ENCODE measurements at places on chromosomes 2 and 18.

- DNase-seq: no peak
Observed at GRCh38 chr2:50858156-50858555, 173.8 kb downstream of the NRXN1 start.

- DNase-seq: no peak
Observed at GRCh38 chr2:232333361-232334135, 45.0 kb upstream of the ALPP start.

GRCh38 chr2:209314653-209315052 is 109.2 kb upstream of the MAP2 start:
- no peak for DNase-seq

DNA sequence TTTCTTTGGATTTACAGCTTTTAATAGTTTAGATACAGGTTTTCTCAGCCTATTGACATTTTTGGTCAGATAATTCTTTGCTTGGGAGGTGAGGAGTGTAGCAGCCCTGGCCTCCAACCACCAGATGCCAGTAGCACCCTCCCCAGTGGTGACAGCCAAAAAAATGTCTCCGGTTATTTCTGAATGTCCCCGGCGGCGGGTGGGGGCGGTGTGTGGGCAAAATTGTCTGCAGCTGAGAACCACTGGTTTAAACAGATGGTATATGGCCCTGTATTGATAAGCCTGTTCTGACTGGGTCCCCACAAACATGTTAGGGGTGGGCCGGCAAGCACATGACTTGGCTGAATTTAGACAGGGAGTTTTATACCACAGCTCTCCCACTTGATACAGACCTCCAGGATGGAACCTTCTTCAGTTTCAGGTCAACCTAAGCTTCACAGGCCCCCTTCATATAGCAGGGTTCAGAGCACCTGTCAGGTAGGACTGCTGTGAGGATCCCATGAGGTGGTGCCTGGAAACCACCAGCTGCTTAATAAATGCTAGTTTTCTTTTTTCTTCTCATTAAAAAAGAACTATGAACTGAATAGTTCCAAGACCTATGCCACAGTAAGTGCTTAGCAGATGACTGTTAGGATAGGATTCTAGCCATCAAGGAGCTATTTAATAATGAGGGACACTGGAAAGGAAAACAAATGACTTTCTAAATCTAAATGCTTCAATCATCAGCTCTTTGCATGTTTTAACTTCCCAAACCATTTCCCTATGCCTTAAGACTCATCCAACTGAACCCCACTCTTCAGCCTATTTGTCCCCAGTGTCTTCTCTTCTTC is 18.1 kb downstream of the LPIN2 start:
- DNase-seq: peak; percentile 60

DNA sequence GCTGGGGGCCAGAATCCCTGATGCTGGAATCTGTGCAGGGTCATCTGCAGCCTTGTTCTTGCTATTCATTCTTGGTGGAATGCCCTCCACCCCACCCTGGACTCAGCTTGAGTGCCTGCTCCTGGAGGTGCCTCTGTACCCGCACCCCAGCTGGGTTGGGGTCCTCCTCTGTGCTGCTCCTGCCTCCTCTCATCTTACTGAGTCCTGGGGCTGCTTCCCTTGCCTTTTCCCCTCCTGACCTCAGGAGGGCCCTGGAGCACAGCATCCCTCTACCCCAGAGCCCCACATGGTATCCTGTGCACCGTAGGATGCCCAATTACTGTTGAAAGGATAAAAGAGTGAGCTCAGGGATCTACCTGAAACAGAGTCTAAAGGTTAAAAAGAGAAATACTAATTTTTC is 81.6 kb downstream of the CIB4 start:
- DNase-seq: no peak

GRCh38 chr2:232901736-232902578 is 31.9 kb downstream of the SNORC start:
- no peak for DNase-seq

DNA sequence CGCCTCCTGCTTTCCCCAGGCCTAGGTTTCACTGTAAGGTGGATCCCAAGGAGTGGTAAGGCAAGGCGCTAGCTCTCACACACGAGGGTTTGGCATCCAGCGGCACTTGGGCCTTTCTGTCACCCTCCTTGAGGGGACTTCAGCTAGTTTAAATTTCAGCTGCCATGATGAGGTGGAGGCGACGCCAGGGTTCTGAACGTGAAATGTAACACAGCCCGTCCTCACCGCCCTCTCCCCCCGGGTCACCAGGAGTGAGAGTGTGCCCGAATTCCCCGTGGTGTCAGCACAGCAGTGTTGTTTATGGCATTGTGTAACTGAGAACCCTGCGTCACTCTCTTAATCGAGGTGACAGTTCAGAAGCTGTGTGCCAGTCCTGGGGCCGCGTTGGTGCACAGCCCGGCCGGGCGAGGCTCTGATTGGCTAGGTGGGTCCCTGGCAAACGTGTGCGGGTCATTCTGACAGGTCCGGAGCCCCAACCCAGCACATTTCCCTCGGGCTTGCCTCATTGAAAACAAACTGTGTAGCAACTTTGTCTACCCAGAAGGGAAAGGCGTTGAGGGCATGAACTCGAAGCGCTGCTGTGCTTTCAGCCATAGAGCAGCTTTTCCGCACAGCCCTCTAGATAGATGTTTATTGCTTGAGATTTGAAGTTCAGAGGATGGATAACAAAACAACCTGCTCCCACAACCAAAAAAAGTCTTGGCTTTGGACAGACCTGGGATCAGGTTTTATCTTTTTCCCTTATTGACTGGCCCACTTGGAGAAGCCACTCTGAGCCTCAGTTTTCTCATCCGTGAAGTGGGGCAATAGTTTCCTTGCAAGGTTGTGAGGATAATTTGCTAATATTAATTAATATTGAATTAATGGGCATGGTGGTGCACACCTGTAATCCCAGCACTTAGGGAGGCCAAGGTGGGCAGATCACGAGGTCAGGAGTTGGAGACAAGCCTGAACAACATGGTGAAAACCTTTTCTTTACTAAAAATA is 4.9 kb downstream of the CIDEA start:
- no peak for DNase-seq

GRCh38 chr2:142165790-142166189 is 35.0 kb upstream of the LRP1B start:
- DNase-seq: no peak

DNA sequence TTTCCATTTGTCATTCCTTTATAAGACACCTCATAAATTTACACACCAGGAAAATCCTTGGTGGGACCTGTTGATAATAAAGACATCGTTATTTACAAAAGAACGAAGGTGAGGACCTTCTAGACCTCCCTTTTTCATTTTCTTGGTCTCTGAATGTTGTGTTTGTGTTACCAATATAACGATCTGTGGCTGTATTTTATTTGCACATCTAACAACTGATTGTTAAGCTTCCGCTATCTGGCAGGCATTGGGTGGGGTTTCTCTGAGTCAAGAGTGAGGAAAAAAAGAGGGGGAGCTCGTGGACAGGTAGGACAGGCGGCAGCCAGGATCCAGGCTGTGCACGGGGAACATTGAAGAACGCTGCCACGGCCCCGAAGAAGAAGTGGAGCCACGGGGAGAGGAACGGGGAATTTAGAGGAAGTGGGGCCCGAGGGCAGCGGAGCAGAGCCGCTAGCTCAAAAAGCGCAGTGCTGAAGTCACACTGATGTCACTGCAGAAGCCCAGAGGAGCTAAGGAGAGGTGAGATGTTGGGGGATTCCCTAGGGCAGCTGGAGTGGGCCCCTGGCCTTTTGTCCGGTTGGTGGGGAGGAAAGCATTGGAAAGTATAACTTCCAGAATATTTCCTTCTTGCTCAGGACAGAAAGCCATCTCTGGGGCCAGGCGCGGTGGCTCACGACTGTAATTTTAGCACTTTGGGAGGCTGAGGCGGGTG is 20.9 kb upstream of the DNMT3A start:
- no peak for DNase-seq

DNA sequence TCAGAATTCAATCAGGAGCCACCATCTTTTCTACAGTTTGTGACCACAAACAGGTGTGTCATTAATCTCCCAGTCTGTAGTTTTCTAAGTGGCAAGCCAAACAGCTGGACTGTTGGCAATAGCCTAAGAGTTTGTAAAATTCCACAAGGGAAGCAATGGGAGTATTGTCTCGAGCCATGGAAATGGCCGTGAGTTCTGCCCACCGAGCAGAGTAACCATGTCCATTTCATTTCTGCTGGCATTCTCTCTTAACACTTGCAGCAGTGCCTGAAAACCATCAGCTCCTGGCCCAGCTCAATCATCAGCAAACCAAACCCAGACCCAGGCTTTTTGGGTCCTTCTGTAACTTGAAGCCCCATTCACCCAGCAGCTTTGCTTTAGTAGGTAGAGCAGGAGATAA is 387.8 kb upstream of the CDH7 start:
- no peak for DNase-seq

- no peak for DNase-seq
Observed at GRCh38 chr2:45765728-45766254, 114.3 kb downstream of the PRKCE start.

GRCh38 chr2:239152916-239153305 is 247.9 kb downstream of the HDAC4 start:
- no peak for DNase-seq

DNA sequence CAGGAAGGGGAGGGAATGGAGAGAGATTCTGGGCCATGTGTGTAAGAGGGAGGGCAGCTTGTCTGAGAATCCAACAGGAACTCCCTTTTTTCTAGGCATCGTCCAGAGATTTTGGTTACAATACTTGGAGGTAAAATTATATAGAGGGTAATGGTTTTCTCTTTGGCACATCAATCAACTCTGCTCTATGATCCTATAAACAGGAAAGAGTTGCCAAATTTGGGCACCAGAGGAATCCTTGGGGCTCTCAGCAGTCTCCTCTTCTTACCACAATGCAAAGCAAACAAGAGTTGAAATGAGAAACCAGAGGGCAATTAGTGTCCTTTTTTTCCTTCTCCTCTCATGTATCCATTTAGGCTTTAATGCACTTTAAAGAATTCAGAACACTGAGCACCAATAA is 243.4 kb downstream of the SLC8A1 start:
- no peak for DNase-seq

DNA sequence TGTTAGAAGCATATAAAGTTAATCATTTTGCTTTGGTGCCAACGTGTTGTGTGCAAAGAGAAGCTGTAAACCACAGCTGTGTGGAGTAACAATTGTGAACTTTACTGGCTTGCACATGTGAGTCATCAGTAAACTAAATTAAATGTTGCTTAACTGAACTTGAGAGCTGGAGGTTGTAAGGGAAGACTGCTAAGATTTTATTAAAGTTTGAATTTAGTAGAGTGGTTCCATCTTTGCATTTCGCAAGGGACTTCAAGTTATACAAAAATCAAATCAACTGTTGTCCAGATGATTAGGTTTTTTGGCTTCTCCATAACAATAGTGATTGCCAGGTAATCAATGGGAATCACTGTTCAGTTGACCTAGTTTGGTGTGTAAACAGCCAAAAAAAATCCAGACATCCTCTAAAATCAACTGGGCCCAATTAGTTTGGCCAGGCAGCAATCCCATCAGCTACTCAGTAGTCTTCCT is 247.4 kb downstream of the MYO3B start:
- DNase-seq: no peak

GRCh38 chr2:27218614-27219013 is 1.4 kb downstream of the CAD start:
- no peak for DNase-seq

- no peak for DNase-seq
Observed at GRCh38 chr2:25805987-25806386, 72.3 kb downstream of the ASXL2 start.

DNA sequence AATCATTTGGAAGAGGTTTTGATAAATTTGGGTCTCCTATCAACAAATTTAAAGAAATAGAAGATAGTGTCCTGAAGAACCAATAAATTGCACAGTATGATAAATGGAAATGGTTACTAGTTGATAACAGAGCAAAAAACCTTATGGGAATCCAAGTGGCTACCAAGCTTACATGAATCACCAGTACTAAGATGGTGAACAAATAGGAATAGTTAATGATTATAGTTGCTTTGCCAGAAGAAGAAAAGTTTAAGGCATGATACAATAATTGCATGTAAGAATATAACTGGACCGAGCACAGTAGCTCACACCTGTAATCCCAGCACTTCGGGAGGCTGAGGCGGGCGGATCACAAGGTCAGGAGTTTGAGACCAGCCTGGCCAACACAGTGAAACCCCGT is 19.6 kb upstream of the INO80D start:
- DNase-seq: no peak

DNA sequence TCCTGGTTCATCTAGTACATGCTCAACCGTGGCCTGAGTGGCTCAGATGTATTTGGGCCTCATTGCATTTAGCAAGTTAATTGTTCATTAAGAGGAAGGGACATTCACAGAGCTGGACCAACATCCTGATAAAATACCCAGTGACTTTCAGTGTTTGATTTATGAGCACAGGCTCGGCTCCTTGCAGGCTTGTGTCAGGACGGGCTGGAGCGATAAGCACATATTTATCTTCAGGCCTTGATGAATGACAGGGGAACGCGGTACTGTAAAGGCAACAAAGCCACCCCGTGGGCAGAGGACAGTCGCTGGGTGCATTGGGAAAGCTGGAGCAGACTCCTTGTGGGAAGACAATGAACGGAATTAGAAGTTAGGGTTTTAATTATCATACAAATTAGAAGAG is 548.6 kb upstream of the HS6ST1 start:
- no peak for DNase-seq

- DNase-seq: no peak
Observed at GRCh38 chr2:158740621-158741020, 54.5 kb upstream of the DAPL1 start.

- no peak for DNase-seq
Observed at GRCh38 chr2:162320864-162321517, 2.5 kb upstream of the IFIH1 start.

DNA sequence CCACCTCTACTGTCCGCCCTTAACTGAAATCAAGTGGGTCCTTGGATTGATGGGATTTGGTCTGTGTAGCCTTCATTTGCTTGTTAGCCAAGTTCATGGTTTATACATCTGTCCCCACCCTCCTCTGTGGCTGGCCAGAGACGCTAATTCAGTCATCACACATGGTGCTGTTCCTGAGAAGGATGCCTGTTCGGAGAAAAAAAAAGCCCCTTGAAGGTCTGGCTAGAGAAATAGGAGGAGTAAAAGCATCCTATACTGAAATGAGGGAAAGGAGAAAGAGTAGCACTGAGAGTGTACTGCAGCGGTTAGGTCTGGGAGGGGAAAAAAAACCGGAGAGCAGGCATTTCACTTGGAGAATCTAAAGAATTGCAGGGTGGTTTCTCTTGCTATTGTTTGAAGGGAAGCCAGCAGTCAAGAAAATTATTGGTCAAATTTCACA is 180.6 kb upstream of the EPAS1 start:
- no peak for DNase-seq

GRCh38 chr2:30115141-30115980 is 31.4 kb upstream of the YPEL5 start:
- DNase-seq: peak; percentile 11

GRCh38 chr2:106638580-106638979 is 151.4 kb downstream of the CD8B2 start:
- DNase-seq: no peak

DNA sequence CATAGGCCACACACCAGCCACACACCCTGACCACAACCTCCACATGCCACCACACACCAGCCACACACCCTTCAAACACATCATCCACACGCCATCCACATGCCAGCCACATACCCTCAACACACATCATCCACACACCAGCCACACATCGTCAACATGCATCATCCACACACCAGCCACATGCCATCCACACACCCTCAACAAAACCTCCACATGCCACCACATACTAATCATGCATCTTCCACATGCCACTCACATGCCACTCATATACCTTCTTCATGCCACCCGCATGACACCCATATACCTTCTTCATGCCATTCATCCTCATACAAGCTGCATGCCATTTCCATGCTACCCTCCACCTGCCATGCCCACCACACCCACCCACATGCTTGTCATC is 12.4 kb downstream of the TNS1 start:
- no peak for DNase-seq
